Endothelial cell (in vitro differentiated cells): ENCODE measurements at places on chromosomes 16 and 17.
A peak's percentile ranks its signal among the peaks of the same experiment; 100 is the strongest.

- DNase-seq: no peak
These were observed 18.1 kb upstream of the NPTX1 start for GRCh38 chr17:80494547-80494946.

GRCh38 chr17:27315322-27315721, 21.4 kb downstream of the WSB1 start:
- DNase-seq: no peak

DNA sequence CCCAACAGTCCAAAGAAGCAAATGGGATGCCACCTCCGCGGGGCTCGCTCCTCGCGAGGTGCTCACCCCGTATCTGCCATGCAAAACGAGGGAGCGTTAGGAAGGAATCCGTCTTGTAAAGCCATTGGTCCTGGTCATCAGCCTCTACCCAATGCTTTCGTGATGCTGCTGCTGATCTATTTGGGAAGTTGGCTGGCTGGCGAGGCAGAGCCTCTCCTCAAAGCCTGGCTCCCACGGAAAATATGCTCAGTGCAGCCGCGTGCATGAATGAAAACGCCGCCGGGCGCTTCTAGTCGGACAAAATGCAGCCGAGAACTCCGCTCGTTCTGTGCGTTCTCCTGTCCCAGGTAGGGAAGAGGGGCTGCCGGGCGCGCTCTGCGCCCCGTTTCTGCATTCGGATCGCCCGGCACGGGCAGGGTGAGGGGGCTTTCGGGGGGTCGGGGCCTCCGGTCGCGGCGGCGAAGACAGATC, at the start of gene CDH13:
Gene CDH13 (plus strand): TSS at position 179 of the 471 bp plus-strand sequence.
- peak; percentile 16 for DNase-seq

- no peak for DNase-seq
These were observed 77.9 kb upstream of the LGALS9 start for GRCh38 chr17:27553019-27553511.

DNA sequence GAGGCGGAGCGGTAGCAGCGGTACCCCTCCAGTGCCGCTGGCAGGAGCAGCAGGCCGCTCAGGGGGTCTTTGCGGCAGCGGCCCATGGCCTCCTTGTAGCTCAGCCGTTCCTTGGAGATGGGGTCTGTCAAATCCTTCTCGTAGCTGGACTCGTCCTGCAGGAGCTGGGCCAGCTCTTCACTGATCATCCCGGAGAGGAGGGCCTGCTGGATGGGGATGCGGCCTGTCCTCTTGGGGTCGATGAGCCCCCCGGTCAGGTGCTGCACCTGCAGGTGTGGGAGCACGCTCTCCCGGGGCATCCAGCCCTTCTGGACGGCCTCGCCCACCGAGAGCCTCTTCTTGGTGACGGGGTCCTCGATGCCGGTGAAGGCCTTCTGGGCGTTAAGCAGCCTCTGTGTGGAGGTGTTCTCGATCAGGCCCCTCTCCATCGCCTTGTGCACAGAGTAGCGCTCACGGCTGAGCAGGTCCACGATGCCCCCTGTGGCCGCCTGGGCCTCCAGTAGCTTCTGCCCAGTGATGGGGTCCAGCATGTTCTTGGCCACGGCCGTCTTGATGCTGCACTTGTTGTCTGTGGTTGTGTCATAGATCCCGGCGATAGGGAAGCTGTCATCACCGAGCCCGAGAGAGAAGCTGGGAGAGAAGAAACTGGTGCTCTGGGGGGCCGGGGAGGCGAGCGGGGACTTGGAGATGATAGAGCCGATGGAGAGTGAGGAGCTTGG, 6.6 kb downstream of the CDK3 start:
- no peak for DNase-seq

- no peak for DNase-seq
These were observed 31.9 kb downstream of the TENT4B start for GRCh38 chr16:50185005-50185505.

DNA sequence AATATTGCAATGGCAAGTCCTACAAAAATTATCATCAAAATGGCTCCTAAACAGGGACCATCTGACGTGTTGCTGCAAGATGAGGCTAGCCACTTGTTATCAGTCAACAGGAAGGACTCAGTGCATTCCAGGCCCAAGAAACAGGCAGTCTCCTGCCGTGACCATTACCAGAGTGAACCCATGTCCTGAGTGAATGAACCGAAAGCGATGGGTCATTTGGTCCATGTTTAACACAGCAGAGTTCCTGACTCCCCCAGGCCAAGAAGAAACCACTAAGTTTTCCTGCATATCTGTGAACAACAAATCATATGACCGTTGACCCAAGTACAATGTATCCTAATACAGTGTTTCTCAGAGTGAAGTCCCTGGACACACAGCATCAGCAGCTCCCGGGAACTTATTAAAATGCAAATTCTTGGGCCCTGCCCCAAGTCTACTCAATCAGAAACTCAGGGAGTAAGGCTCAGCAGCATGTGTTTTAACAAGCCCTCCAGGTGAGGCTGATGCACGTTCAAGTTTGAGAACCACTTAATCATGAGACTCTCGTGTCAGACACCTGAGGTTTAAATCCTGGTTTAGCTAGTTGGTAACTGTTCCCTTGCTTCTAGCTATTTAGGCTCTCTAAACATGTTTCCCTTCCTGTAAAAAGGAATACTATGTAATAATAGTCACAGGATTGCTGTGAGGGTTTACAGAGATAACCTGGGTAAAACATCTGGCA, 429.4 kb upstream of the MAF start:
- DNase-seq: no peak

GRCh38 chr16:3007059-3007956, 5.4 kb upstream of the CLDN9 start:
- DNase-seq: no peak

- no peak for DNase-seq
These were observed 16.0 kb upstream of the SBK1 start for GRCh38 chr16:28276301-28276700.

- DNase-seq: peak; percentile 1
These were observed 199.1 kb upstream of the GSE1 start for GRCh38 chr16:85413691-85414663.

- DNase-seq: no peak
These were observed 4.7 kb downstream of the DLX3 start for GRCh38 chr17:49990331-49990730.

DNA sequence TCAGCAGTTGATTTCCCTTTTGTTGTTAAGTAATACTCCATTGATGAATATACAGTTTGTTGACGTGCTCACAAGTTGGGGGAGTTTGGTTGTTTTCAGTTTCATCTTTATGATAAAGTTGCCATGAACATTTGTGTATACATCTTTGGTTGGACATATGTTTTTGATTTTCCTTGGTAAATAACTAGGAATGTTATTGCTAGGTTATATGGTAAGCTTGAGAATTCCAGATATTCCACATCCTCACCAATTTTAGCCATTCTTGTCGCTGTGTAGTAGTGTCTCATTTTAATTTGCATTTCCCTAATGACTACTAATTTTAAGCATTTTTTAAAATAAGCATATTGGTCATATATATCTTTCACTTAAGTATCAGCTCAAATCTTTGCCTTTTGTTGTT, 55.0 kb upstream of the RASL10B start:
- no peak for DNase-seq

DNA sequence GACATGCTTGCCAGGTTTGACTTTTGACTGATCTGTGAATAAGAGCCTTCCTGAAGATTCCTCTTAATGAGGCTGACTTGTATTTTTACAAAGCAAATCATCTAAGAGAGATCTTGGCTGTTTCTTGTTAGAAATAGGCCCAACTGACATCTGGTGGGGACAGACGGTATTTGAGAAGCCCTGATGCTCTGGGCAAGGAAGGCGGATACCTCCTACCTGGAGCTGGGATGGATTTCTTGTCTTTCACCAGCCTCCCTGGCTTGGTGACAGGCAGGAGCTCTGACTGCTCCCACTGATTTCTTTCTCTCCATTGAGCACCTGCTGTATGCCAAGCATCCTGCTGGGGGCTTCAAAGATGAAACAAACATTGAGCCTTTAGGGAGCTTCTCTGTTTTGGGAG, 40.4 kb downstream of the AKAP1 start:
- DNase-seq: no peak

DNA sequence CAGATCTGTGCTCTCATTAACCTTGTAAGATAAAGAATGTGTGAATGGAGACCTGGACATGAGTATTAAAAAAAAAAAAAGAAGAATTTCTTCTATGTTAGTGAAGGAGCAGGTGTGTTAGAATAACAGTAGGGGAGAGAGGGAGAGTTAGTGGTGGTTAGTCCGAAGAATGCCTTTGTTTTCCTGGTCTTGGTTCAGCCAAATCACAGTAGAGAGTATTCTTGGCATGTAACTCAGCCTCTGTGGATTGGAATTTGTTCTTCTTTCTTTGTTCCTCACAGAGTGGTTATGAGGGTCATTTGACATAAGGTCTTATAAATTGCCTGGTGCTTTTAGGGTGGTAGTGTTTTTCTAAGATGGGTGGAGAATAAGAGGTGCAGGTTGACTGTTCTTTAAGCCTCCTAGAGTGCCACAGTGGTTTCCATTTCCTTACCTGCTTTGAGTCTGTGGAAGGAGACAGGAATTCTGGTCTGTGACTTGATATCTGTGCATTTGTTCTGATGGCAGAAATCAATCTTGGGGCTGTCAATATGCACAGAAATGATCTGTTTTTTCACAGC, 17.6 kb downstream of the NUP93 start:
- DNase-seq: no peak

DNA sequence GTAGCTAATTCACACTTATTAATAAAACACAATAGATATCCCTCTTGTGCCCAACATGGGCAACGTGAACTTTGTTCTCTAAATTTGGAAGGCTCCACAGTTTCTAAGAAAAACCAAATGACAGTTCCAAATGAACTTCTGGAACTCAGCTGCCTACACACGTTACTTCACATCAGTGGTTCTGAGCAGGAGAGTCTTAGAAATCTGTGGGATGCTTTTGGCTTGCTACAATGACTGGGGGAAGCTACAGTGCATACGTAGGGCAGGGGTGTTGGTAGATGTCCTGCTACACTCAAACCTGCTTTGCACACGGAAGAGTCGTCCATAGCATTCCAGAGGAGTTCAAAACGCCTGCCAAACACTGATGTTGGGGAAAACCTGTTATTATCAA, 8.0 kb downstream of the TXNDC11 start:
- no peak for DNase-seq

DNA sequence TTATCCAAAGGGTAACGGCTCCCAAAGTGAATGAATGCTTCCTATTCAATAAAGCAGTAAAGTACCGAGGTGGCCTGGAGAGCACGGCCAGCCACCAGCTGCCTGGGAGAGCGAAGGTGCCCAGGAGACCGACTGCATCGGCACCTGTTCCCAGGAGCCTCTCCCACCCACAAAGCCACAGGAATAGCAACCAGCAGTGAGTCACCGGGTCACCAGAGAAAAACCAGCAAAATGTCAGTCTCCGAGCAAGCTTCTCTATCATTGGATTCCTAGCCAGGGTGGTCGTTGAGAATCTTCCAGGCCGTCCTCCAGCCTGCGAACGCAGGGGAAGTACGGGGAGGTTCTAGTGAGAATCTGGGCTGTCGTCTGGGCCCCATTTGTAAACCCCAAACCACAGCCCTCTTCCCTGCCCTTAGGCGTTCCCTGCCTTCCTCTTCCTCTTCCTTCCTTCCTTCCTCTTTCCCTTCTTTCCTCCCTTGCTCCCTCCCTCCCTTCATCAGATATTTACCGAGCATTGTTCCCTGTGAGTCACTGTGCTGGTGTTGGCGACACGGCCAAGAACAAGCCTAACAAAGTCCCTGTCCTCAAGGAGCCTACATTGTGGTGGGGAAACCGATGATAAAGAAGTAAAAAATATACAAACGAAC, 114.6 kb downstream of the SLC39A11 start:
- no peak for DNase-seq

DNA sequence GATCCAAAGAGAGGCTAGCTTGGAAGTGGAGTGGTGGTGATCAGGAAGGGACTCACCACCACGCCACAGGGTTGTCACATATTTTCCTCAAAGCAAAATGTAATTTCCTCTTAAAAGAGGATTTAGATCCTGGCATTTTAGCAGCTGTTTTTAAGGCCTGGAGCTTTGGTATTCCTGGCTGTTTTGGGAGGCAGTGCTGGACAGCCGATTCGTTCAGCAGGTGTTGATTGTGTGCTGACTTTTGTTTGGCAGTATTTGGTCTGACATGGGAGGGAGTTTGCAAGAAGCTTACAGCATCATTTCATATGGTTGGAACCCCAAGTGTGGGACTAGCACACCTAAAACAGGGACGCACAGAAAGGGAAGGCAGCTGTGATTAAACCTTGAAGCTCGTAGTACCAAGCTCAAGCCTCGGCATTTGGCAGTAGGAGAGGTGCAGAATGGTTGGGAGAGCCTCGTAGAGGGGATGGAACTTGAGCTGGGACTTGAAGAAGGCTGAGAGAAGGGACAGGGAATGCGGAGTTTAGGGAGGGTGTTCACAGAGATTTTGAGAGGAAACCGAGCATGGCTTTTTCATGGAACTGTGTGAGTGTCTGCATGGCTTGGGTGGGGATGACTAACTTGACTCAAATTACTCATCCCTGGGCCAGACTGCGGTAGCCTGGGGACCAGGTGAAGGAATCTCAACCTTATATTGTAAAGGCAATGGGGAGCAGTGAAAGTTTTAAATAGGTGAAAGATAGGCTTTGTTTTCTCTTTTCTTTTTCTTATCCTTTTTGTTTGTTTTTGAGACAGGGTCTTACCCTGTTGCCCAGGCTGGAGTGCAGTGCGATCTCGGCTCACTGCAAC, 52.3 kb downstream of the RPTOR start:
- DNase-seq: no peak
